CD4-positive, alpha-beta T cell treated with Interleukin-4 for 1 hour (primary cell): ENCODE measurements at places on chromosomes 2 and 18.

DNA sequence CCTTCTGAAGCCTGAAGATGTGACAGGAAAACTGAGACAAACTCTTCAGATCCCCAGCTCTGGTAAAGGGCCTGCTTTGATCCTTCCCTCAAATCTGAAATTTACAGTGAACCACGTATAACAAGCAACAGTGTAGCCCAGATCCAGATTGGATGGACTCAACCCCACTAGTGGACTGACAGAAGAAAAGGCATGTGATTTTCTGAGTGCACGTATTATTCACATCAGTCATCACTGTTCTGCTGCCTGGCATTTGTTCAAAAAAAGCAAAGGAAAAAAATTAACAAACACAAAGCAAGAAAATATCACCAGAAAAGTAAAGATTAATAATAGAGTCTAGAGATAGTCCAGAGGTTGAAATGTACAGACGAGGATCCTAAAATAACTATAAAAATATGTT, 87.6 kb downstream of the CYRIA start:
- DNase-seq = no peak

- no peak for DNase-seq
Observed at GRCh38 chr18:27750014-27750413, 426.9 kb downstream of the CDH2 start.

- no peak for DNase-seq
Observed at GRCh38 chr2:139949242-139949972, 1169.2 kb upstream of the NXPH2 start.

DNA sequence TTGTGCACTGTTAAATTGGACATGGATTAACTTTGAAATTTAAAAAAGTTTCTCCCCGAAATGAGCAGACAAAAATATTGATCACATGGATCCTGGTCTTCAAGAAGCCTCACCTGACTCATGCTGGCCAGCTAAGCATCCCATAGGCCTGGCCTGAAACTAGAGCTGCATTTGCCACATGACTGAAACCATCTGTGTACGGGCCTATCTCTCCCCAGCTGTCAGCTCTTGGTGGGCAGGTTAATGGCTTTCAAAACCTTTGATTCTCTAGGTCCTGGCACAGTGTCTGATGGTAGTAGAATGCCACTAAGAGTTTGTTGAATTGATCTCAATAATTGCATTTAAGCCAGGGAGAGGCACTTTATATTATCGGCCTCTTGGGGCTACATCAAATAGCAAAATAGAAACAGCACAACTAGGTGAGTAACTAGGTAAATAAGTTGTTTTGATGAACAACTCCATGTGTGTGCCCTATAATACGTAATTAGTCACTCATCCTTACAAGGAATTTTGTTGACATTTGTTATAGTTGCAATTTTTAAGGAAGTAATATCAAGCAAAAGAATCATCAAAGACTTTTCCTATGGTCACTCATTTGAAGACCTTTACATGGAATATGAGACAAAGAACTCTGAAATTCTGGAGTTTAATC, 251.1 kb downstream of the SP3 start:
- DNase-seq = no peak

GRCh38 chr2:41948397-41948763, 99.4 kb upstream of the PKDCC start:
- DNase-seq = no peak

GRCh38 chr2:7031547-7032245, 114.5 kb downstream of the RNF144A start:
- DNase-seq = peak; percentile 72

- DNase-seq = no peak
Observed at GRCh38 chr2:42984617-42985016, 192.2 kb upstream of the HAAO start.

- DNase-seq = no peak
Observed at GRCh38 chr18:33107511-33107910, 333.0 kb downstream of the CCDC178 start.

- no peak for DNase-seq
Observed at GRCh38 chr2:23523373-23524260, 138.6 kb downstream of the KLHL29 start.

- no peak for DNase-seq
Observed at GRCh38 chr2:43887176-43887575, 48.4 kb downstream of the ABCG8 start.

- DNase-seq = peak; percentile 19
Observed at GRCh38 chr2:209334188-209335017, 89.4 kb upstream of the MAP2 start.
